Activated T-helper 1 cell treated with anti-CD3 and anti-CD28 coated beads, Interleukin-12 subunit alpha, Interleukin-12 subunit beta, Interleukin-2, Interleukin-4 antibody, amounts not matched to agents 30 ng/mL and 10 ng/mL and 1 ng/mL, durations not matched to agents 14 hours and 24 hours and 36 hours (primary cell): ENCODE measurements at places on chromosomes 11 and 22.

GRCh38 chr11:79434283-79434682 is 6.5 kb downstream of the TENM4 start:
- no peak for DNase-seq

DNA sequence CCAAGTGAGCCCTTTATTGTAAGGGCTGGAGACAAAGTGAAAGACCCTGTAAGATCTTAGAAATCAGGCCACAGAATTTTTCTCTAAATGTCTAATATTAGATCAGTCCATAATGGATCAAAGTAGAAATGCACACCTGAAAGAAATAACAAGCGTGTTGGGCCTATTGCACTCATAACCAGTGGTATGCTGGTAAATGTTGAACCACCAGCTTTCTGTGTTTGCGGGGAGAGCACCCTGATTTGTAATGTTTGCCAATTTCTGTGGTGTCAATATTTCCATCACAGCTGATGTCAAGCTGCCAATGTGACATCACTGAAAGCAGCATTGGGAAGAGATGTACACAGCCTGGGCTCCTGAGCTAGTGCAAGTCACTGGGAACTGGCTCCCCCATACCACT is 46.2 kb downstream of the ENDOD1 start:
- no peak for DNase-seq

- no peak for DNase-seq
Measured at GRCh38 chr11:29448246-29448877, 568.5 kb downstream of the KCNA4 start.

DNA sequence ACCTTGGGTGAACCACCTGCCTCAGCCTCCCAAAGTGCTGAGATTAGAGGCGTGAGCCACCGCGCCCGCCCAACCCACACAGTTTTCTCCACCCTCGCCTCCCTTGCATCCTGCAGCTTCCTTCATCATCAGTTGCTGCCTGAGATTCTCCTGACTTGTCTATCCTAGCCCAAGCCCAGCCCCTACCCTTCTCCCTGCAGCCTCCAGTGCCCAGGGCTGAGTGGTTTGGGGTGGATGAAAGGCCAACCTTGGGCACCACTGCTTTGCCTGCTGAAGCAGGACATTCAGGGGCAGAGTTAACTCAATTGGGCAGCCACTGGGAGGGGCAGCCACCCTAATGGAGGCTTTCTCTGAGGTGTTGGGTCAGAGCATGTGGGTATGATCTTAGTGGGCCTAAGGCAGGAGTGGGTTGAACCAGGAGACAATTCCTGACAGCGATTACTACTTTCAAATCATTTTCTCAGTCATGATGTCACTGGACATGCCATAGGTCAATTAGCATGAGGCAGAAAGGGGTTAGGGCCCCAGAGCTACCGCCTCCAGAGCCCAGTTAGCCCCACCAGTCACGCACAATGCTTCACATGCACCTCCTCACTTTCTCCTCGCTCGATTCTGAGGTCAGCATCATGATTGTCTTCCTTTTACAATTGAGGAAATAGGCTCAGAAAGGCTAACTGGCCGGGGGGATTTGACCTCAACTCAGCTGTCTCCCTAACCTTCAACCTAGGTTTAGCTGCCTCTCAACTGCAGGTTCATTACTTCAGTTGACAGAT is 1.0 kb upstream of the FKBP2 start:
- DNase-seq, result no peak

DNA sequence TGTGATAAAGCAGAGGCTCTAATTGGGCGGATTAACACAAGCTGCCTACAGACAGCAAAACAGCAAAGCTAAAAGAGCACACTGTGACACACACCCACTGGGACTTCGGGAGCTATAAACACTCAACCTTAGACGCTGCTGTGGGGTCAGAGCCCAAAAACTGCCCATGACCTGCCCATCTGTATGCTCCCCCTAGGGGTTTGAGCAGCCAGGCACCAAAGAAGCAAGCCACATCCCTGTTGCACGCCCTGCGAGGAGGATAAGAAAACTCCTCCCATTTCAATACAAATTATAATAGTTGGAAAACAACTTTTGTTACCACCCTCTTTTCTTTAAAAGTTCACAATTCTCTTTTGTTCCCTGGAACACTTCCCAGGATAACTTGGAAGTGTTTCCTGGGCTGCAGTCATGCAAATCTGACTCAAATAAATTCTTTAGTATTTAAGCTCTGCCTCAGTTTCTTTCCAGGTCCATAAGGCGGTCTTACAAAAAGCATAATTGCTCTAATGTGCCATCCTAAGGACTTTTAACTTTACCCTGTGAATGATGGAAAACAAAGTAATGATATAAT is 86.4 kb downstream of the DLG2 start:
- DNase-seq, result no peak

DNA sequence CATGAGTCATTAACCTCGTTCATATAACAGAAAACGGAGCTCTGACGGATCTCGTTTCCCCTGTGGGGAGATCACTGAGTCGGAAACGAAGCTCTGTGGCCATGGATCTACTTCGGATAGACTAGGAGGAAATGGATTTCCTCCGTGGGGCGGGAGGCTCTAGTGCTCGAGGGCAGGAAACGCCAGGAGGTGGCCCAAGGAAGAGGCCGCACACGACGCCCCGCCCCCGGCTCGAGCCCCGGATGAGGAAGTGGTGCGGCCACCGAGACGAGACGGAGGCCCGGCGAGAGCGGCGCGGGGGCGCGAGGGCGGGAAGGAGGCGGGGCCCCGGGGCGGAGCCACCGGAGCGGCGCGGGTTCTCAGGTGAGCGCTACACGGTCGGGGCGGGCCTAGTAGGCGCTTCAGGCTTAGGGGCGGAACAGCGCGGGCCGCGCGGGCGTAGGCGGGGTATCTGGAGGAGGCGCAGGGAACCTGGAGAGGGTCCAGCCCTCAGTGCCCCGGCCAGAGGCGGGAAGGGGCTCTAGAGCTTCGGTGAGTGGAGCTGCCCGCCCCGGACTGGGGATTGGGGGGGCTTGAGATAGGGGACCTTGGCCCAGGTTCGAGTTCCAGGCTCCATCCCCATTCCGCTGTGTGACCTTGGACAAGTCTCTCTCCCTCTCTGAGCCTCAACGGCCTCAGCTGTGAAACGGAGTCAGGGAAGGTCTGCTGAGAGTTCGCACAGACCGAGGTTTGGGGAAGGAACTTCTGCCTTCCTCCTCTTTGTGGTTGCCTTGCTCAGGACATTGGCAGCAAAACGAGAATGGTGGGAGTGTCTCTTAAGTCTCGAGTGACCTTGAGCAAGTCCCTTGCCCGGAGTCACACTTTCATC is at the start of gene DEPDC5:
Gene DEPDC5, plus strand, starts transcription at position 386 of the 868 bp plus-strand sequence. CDS start 903 bp downstream, outside the sequence.
- DNase-seq, result peak; percentile 98

DNA sequence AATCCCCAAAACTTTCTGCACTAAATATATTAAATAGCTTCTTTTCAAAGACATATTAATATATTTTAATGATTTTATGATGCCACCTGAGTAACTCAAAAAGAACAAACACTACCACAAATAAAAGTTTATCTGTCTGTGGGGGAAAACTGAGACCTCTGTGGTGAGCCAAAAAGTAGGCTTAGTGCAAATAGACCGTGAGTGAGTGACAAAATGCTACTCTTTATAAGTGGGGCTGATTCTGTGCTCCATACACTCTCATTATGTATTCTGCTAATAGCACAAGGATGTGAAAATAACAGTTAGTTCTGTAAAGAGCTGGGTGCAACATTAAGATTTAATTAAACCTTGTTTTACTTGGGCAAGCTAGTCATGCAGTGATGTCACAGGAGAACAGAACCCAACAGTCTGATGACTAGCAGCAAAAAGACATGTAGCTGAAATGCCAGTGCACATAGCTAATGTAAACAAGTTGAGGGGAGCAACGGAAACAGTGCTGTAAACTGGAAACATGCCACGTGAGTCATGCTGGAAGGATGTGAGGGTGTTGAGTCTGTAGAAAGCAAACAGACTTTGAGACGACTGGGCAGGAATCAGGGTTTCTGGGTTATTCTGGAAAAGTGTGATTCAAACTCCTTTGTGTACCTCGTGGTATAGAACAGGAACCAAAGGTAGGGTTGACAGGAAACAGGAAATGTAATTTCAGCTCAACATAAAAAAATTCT is 1130.4 kb downstream of the LRRC4C start:
- DNase-seq, result no peak

GRCh38 chr22:32326647-32327046 is 31.0 kb upstream of the RFPL3 start:
- DNase-seq, result no peak

DNA sequence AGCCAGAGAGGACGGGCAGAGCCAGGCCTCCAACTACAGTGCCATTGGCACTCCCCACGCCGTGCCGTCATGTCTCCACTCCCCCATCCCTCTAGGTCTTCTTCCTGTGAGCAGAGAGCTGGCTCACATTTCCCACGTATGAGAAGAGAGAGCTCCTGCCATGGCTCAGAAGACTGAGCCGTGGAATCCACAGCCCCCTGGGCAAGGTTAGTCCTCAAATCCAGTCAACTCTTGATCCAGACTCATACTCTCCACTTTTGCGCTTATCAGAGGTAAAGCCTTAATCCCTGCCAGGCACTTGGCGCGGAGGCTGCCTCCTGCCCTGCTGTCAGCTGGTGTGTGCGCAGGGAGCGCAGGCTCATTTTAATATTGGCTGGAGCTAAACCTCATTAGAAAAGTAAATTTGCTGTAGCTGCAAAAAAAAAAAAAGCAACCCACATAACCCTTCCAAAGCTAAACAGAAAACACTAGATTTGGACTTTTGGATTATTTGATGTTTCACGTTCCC is 4.7 kb downstream of the B3GAT1 start:
- DNase-seq, result no peak

DNA sequence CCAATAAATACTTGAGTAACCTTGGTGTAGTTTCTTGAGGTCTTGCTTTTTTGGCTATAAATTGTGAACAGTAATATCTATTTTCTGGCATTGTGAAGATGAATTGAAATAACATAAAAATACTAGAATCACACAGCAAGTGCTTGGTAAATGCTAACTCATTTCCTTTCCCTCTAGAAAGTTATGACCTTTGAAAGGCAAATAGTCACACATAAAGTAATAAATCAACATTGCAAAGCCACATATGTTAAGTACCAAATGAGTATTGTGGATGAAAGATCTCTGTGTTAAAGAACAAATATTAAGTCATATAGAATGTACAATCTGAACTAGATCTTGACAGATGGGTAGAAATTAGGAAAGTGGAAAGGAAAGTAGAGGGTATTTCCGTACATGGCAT is 559.6 kb upstream of the CCDC90B start:
- DNase-seq, result no peak

- DNase-seq, result no peak
Measured at GRCh38 chr22:49004484-49005399, 822.9 kb downstream of the BRD1 start.

GRCh38 chr11:17476317-17477083 is at the start of gene ABCC8:
Gene ABCC8 (minus strand): TSS chr11:17476845. CDS start chr11:17476776, 69 bp downstream.
- no peak for DNase-seq

DNA sequence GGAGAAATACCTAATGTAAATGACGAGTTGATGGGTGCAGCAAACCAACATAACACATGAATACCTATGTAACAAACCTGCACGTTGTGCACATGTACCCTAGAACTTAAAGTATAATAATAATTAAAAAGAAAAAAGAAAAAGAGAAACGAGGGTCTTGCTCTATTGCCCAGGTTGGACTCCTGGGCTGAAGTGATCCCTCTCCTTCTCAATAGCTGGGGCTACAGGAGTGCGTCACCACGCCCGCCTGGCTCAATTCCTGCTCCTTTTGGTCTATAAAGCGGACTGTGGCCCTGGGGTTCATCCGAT is 521 bp upstream of the PTS start:
- DNase-seq, result no peak

GRCh38 chr11:87443707-87444106 is 406.0 kb downstream of the TMEM135 start:
- no peak for DNase-seq

GRCh38 chr11:12686246-12687060 is 12.2 kb downstream of the TEAD1 start:
- no peak for DNase-seq

DNA sequence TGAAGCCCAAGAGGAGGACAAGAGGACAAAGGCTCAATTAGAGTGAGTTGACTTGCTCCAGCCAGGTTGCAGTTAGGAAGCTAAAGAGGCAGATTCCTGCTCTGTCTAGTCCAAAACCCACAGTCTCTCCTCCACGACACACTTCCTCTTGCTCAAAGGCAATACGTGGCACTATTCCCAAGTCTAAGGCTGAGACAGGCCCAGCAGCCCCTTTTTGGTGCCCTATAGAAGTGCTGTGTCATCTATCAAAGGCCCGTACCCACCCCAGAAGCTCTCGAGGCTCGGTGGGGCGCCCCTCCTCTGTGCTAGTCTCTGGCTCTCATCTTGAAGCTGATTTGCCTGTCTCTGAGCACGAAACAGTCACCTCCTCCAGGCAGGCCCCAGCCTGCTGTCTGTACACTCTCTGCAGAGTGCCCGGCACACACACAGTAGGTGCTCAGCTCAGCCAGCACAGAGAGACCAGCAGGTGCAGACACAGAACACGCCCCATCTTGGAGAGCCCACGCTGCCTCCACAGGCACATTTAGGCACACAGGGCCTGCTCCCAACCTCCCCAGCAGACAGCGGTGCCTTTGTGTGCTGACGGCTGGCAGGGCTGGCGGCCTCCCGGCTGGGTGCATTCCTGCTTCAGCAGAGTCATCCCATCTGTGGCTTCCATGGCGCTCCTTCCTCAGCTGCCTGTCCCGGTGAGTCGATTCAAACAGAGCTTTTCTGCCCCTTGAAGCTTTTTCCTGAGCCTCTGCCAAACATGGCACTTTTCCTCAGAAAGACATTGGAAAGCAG is 52.8 kb downstream of the MYH9 start:
- DNase-seq, result peak; percentile 22

DNA sequence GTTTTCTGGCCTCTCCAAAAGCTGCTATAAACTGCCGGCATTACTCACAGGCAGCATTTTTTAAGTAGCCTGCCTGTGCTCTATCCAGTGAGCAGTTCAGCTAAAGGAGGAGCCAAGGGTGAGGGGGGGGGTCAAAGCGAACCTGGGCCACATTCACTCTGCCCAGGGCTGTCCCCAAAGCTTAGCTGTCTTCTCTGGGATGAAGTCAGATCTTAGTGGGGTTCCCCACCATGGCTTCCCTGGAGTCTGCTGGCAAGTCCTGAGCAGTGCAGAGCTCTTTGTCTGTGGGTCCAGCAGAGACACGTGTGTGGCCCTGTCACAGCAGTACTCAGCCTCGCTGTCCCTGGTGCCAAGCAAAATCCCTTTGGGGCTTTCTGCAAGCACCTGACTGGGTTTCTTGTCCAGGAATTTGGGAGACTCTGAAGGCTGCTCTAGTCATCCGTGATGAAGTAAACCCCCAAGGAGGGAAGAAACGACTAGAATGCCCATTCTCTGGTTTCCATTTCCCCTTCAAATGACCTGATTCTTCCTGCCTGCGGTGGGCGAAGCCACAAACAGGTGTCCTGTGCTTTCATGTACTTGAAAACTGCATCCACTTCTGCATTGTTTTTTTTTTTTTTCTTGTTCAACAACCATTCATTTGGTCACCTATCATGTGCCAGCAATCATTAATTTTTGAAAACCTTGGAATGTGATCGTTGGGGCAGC is 2.6 kb downstream of the KCNJ5 start:
- no peak for DNase-seq

DNA sequence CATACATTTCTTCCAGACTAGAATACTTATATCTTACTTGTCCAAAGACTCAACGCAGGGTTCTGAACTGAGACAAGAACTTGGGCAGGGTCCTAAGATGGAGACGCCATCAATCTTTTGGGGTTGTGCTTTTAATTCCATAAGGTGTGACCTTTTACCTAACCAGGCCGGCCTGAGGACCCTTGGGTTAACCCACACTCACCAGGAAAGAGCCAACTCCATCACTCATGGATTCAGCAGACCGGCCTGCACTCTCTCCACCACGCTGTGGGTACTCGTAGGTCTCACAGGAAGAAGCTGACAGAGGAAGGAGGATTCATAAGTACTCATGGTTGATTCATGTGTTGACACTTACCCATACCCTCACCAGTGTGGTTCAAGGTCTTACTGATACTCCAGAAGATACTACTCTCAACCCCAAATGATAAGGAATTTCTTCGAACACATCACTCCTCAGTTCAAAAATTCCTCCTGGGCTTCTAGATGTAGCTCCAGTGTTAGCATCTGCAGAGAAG is 36.2 kb downstream of the USP35 start:
- DNase-seq, result no peak
